ENCODE measurements at places on chromosomes 2 and 18.

GRCh38 chr2:58133395-58133794 lies 86.8 kb downstream of the VRK2 start:
- no peak for DNase-seq

DNA sequence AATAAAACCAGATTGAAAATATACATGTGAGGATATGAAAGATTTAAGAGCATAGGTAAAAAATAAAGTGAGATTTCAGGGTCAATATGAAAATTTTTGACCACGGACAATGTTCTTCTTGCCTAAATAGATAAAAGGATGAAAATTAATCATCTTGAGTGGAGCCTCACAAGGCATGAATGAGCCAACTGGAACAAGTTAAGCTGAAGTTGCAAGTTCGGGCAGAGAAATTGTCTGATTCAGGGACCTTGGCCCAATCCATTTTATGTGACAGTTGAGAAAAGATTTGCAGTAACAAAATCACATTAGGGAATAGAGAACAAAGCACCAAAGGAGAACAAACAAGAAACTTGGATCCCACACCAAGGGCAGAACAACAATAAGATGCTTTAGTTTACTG lies 305.3 kb downstream of the TMX3 start:
- no peak for DNase-seq

GRCh38 chr2:203780231-203780630 lies 73.8 kb downstream of the CD28 start:
- no peak for DNase-seq

DNA sequence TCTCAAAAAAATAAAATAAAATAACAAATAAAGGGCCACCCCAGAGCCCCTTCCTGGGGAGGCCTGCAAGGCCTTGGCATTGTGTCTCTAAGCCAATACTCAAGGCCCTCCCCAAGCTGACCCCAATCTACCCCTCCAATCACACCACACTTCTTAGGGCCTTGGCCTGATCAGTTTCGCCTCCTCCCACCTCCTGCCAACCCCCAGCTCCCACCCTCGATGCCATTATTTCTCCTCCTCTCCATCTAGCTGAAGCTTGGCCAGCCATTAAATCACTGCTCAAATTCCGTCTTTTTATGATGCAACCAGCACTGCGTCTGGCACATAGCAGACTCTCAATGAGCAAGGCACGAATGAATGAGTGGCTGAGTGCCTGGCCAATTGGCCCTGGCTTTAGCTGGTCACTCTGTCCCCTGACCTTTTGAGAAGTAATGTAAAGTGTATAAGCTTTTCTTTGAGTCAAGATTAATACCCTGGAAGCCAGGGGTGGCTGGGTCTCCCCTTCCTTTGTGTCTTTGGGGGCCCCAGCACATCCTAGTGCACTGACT lies 55.9 kb downstream of the SMAD7 start:
- no peak for DNase-seq

DNA sequence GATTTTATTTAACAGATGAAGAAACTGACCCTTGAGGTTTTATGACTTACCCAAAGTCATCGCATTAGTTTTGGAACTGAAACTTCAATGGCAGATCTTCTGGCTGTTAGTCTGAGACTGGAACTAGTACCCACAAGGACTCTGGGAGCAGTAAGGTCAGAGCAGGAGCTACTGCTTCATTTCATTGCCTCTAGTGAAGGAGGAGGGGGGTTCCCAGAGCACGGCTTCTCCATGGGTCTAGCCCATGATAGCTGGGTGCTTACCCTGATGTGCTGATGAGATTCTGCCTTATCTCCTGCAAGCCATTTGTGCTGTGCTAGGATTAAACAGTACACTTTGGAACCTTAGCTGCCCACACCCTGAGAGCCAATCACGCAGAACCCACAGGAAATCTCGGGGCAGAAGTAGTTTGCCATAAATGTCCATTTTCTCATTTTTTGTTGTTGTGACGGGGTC lies 5.4 kb upstream of the RNASEH1 start:
- DNase-seq, result no peak

DNA sequence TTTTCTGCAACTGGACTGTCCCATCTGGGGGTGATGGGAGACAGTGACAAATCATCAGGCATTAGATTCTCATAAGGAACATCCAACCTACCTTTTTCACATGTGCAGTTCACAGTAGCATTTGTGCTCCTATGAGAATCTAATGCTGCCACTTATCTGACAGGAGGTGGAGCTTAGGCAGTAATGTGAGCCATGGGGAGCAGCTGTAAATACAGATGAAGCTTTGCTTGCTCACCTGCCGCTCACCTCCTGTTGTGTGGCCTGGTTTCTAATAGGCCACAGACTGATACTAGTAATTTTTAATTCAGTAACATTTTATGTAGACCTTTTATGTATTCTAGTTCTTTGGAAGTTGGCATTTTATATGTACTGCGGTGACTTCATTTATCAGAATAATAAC lies 180.1 kb upstream of the SPOPL start:
- no peak for DNase-seq

DNA sequence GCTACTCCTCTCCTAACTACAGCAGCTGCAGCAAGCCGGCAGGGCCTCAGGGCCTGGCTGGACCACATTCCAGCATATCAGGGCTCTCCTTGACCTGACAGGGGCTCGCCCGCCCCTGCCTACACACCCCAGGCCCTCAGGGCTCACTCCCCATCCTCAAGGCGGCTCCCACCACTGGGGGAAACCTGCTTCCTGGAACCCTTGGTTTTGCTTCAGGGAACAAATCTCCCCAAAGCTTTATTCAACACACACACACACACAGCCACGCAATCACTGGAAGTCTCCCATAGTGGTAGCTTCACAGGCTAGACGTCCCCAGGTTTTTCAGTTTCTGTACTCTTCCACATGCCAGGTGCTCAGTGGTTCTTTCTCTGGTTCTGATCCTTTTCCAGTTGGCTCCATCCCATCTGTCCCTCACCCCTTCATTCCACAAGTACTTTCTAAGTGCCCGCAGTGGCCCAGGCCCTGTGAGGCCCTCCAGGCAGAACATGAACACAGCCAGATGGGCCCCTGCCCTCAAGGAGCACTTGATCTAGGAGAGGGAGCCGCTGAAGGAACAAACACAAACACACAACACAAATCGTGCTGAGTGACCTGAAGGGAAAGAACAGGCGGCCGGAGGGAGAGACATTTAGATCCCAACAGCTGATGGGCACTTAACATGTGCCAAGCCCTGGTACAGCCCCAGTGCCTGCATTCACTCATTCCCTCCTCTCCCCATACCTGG lies 51.1 kb downstream of the TNS1 start:
- DNase-seq, result peak; percentile 73
